Glomerular endothelial cell (primary cell): ENCODE measurements at places on chromosomes 7 and 10. TPM values are rescaled to one million over a fixed set of nuclear protein-coding genes. Genes with fewer than 3 reads are reported as not detected.

STEAP4 gene
- not detected in 2 replicates for total RNA-seq

GHRHR gene
- not detected in 2 replicates for total RNA-seq

PHKG1 gene
- 0.10 and 0.35 TPM in 2 replicates for total RNA-seq

DNA sequence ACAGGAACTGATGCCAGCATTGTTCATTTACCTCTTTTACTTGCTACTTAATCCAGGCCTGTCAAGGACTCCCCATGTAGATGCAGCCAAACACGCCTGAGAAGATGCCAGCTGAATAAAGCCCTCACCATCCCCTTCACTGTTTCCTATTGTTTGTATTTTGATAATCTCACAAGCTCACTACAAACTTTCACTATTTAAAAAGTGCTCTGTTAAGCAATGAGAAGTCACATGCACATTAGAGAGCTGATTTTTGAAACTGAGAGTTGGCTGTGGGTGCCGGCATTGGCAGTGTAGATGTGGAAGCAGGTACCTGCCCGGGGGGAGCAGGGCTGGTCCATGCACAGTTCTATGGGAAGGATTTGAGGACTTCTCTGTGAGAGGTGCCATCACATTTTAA is 169.8 kb upstream of the GRB10 start:
- no peak for DNase-seq

GRCh38 chr7:106865130-106866041 is at the start of gene PIK3CG:
TSS of gene PIK3CG (plus strand) at chr7:106865282. CDS start at chr7:106867562, 2,280 bp downstream.
- DNase-seq = no peak

- DNase-seq = no peak
Measured at GRCh38 chr7:101537935-101538595, 91.0 kb downstream of the MYL10 start.

DNA sequence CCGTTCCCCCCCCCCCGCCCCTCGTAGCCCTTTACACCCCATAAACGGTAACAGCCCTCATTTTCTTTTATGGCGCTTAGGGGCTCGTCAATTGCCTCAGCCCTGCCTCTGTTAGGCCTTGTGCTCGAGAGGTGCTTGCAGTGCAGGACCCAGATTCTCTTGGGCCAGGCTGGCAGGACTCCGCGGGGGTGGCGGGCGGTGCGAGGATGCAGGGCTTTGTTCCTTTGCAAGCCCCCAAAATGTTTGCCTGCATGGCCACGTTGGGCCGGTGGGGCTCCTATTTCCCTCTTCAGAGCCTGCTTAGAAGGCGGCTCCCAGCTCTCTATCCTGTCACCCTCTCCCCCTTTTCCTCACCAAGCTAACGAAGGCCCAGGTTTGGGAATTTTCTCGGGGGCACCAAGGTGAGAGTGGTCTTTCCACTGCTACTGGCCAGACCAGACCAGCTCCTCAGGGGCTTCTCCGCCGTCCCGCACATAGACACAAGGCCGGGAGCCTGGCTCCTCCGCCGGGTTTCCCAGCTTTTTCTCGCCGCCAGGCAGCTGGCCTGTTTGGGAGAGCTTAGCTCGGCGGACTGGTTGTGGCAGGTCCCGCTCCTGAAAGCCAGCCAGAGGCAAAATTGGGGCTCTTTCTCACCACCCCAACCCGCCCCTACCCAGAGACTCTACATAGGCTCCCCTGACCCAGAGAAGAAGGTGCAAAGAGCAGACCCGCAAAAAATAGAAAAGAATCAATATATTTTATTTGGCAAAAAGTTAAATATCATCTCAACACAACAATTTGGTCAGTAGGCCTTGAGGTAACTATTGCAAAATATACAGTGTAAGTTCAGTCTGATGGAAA is 3.4 kb downstream of the HOXA9 start:
- no peak for DNase-seq

DNA sequence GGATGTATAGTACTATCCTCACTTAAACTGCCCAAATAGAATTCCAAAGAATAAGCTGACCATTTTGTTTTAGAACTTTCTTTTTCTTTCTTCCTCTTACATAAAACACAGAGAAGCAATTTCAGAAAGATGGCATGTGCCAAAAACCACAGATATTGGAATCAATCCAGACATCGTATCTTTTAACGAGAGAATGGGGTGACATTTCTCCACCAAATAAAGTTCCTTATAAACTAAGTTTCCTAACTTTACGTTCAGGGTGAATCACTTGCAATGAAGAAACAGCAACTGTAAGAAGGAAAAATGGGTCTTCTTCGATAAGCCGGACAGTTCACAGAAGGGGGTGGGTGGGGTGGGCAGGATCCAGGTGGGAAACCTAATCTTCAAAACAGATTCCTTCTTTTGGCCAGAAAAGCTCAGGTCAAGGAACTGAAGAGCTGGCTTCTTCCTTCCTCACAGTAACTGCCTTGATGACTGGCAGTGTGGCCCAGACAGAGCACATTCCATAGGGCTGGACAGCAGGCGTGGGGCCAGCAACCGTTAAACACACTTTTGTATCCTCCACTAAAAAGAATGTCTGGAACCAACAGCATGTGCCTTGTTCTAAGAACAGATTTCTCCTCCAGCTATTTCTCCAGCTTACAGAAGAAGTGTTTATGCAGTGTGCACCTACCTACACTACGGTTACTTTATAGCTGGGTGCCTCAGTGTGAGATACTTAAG is 31.5 kb downstream of the CREB3L2 start:
- DNase-seq = no peak

GRCh38 chr7:157540020-157540419 is 203.2 kb downstream of the DNAJB6 start:
- DNase-seq = no peak

DNA sequence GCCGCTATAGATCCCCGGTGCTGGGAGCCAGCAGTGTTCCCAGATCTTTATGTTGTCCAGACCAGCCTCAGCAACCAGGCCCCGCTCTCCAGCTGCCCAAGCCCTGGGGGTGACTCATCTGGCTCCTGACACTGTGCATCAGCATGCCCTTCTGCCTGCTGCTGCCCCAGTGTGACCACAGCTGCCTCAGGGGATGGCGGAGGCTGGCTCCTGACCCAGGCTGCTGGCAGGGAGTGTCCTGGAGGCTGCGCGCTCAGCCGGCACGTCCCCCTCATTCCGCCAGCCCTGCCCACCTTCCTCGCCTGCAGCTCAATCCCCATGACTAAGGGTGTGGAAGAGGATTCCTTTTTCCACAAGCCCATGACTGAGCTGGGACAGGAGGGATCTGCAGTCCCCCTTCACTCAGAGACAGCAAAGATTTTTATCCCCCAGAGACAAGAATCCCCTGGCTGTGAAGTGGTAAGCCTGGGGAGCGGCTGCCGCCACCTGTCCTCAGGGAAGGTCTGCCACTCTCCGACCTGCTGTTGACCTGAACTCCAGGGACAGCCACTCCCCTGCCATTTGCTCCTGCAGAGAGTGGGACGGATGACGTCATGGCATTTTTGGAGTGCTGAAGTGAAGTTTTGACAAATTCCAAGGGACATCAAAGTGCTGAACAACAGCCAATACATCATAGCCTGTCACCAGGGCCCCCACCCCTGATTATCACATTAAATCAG is 182.8 kb upstream of the BMPER start:
- DNase-seq = no peak

DNA sequence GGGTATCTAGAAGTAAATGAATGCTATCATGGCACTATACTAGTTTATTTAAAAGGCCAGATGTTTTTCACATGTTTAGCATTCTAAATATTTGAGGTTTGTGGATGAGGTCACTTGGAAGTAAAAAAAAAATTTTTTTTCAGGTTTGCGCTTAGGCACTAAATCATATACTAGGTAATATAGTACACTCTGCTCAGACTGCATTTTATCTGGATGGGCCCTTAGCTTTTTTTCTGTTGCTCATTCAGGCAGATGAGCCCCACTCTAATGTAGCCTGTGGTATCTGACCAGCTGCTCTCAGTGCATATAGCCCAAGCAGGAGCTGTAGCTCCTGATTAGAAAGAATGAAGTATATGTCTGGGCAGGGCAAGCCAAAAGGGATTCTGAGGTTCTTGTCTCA is 210.1 kb downstream of the AUTS2 start:
- DNase-seq = no peak

- no peak for DNase-seq
Measured at GRCh38 chr10:15341502-15342128, 29.5 kb downstream of the FAM171A1 start.

- DNase-seq = no peak
Measured at GRCh38 chr7:71611986-71612385, 480.0 kb downstream of the GALNT17 start.

GRCh38 chr10:8312079-8312478 is 257.6 kb downstream of the GATA3 start:
- DNase-seq = no peak

- no peak for DNase-seq
Measured at GRCh38 chr10:615583-616152, 73.8 kb downstream of the DIP2C start.

- DNase-seq = no peak
Measured at GRCh38 chr10:12403119-12403518, 53.8 kb downstream of the CAMK1D start.

GRCh38 chr7:47535035-47535703 is 46.7 kb downstream of the TNS3 start:
- no peak for DNase-seq

- no peak for DNase-seq
Measured at GRCh38 chr10:125795128-125795527, 19.5 kb upstream of the MMP21 start.

GRCh38 chr7:100572949-100573675 is 588 bp downstream of the SAP25 start:
- no peak for DNase-seq

- no peak for DNase-seq
Measured at GRCh38 chr7:152869677-152870051, 110.1 kb downstream of the ACTR3B start.

GRCh38 chr7:82049442-82049841 is 279.6 kb upstream of the HGF start:
- DNase-seq = no peak

GRCh38 chr7:30840141-30841024 is 69.2 kb downstream of the MINDY4 start:
- DNase-seq = no peak

DNA sequence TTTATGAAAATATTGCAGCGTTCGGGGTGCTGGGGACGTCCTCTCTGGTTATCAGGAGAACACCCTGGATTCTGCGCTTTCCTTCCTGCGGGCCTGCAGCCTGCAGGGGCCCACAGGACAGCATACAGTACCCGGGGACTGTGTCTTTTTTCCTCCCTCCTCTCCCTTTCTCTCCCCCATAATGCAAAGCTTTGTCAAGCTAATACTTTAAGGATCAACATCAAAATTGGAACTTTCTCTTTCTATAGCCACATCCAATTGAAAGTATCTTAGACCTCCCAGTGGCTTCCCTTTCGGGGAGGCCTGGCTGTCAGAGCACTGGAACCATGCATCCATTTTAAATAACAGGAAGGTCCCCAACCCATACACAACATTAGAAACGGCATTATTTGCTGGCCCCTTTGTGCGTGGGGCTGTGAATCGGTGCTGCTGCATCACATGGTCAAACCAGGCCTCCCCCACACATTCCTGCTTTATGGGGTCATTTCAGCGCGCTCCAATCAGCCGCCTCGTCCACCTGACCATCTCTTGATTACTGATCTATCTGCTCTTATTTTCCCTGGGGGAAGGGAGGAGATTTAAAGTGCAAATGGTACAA is 505.1 kb downstream of the DNAJB6 start:
- DNase-seq = no peak

- DNase-seq = no peak
Measured at GRCh38 chr10:71683301-71683700, 36.3 kb downstream of the C10orf105 start.

- no peak for DNase-seq
Measured at GRCh38 chr7:105130048-105130447, 116.0 kb downstream of the KMT2E start.

GRCh38 chr7:79495544-79496272 is 42.2 kb upstream of the MAGI2 start:
- no peak for DNase-seq

GRCh38 chr10:59362959-59363381 is 621 bp upstream of the FAM13C start:
- no peak for DNase-seq
